Cardiac muscle cell (in vitro differentiated cells and primary cell): ENCODE measurements at places on chromosomes 5 and 9.
A peak's percentile ranks its signal among the peaks of the same experiment; 100 is the strongest.

GRCh38 chr5:129118405-129118804 is 23.9 kb downstream of the ISOC1 start:
- DNase-seq = no peak

- DNase-seq = no peak
Observed at GRCh38 chr5:4013106-4013898, 417.7 kb downstream of the IRX1 start.

- DNase-seq = no peak
Observed at GRCh38 chr9:20742833-20743232, 58.8 kb downstream of the FOCAD start.

DNA sequence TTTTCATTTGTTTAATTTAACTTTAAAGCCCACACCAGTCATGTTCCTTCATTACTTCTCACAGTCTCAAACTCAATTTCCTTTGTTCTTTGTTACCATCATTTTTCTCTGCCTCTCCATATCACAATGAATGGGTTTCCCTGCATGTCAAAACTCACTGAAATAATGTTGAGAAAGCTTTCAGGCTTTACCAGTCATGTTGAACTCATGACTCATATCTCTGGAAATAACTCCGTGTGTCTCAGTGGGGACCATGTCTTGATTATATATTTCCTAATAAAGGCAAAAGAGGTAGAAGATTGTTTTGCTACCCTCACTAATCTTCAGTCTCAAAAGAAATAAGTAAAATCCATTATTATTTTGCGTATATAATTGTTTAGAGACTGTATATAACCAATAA is 231.2 kb downstream of the CHSY3 start:
- DNase-seq = no peak

- peak; percentile 59 for DNase-seq
Observed at GRCh38 chr5:148290271-148291195, 21.7 kb upstream of the SPINK7 start.

- no peak for DNase-seq
Observed at GRCh38 chr9:128788445-128788844, 1.4 kb downstream of the TBC1D13 start.

DNA sequence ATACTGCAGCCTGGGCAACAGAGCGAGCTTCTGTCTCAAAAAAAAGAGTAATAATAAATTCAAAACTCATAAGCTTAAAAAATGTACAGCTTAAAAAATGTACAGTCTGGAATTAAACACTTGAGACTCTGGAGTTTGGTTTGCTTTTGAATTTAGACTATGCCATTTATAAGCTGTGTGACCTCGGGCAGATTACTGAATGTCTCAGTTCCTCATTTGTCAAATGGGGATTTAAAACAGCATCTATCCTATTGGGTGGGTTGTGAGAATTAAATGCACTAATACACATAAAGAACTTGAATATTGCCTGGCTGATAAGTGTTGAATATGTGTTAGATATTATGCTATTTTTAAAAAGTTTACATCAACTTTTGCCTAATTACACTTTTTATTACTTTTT is 98.4 kb downstream of the SCAMP1 start:
- no peak for DNase-seq

- DNase-seq = no peak
Observed at GRCh38 chr9:16310278-16311110, 560.0 kb downstream of the BNC2 start.

- no peak for DNase-seq
Observed at GRCh38 chr9:107275530-107275929, 7.5 kb upstream of the RAD23B start.

- no peak for DNase-seq
Observed at GRCh38 chr5:175032741-175033151, 308.4 kb downstream of the MSX2 start.

- peak; percentile 16 for DNase-seq
Observed at GRCh38 chr9:73824671-73825070, 672.5 kb upstream of the RORB start.

GRCh38 chr9:128149001-128149701 is at the start of gene LCN2:
TSS of gene LCN2 (plus strand) at chr9:128149453. CDS start at chr9:128149526, 73 bp downstream.
- DNase-seq = no peak

GRCh38 chr9:37643214-37643613 is 7.5 kb upstream of the FRMPD1 start:
- DNase-seq = no peak

- peak; percentile 78 for DNase-seq
Observed at GRCh38 chr9:36023260-36024048, 13.3 kb upstream of the RECK start.

- peak; percentile 81 for DNase-seq
Observed at GRCh38 chr5:134458234-134459009, 46.7 kb upstream of the CDKN2AIPNL start.

DNA sequence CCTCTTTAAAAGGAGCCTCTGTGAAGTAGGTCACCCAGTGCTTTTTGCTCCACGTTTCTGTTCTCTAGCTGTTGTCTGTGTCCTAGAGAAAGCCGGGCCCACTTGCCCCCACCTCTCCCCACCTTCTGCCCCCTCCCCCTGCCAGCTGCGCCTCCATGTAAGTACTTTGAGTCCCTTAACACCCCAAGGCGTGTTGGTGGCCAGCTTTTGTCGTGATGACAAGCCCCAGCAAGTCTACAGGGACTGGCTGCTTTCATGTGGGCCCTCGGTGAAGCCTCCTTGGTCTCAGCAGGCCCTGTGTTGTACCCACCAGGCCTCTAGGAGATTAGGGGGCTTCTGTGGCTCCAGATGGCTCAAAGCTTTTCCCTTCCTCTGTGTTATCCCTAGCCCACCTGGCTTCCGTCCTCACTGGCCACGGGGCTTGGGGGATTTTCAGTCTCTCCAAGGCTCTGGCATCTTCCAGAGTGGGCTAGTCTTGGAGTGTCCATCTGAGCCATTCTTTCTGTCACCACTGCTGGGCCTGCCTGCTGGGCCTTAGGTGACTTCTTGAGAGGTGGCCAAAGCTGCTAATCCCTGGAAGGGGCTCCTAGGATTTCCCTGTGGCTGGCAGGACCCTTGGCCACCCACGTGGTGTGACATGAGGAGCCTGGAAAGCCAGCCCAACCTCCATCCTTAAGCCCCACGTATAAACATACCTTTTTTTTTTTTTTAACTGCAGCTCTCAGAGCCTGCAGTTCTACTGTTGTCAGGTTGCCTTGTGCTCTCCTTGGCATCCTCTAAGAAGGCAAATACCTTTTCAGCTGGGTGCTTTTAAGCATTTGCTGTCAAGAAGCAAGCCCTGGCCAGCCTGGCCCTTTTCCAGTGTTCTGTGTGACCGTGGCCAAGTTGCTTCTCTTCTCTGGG is 1.1 kb upstream of the NDST1 start:
- DNase-seq = no peak

- DNase-seq = peak; percentile 5
Observed at GRCh38 chr9:36276781-36277181, 18.5 kb upstream of the GNE start.

DNA sequence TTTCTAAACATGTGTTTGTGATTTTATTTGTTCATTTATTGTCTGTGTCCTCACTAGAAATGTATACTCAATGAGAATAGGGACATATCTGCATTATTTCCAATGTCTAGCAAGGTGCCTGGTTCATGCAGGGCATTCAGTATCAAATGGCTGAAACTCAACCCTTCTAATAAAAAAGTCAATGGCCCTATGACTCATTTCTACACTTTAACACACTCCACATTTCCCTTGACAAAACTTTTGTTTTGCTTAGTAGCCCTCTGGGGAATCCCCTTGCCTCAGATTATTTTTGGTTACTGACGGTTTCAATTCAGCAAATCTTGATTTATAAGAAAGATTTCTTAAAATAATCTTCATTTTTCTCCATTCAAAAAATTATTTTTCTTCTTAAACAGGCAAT is 206.0 kb upstream of the DMRTA1 start:
- DNase-seq = peak; percentile 41

GRCh38 chr5:53350368-53350767 is 130.1 kb upstream of the FST start:
- no peak for DNase-seq

GRCh38 chr5:174409070-174409469 is 315.3 kb upstream of the MSX2 start:
- DNase-seq = no peak

GRCh38 chr9:70435948-70436347 is 21.5 kb upstream of the KLF9 start:
- DNase-seq = peak; percentile 87

DNA sequence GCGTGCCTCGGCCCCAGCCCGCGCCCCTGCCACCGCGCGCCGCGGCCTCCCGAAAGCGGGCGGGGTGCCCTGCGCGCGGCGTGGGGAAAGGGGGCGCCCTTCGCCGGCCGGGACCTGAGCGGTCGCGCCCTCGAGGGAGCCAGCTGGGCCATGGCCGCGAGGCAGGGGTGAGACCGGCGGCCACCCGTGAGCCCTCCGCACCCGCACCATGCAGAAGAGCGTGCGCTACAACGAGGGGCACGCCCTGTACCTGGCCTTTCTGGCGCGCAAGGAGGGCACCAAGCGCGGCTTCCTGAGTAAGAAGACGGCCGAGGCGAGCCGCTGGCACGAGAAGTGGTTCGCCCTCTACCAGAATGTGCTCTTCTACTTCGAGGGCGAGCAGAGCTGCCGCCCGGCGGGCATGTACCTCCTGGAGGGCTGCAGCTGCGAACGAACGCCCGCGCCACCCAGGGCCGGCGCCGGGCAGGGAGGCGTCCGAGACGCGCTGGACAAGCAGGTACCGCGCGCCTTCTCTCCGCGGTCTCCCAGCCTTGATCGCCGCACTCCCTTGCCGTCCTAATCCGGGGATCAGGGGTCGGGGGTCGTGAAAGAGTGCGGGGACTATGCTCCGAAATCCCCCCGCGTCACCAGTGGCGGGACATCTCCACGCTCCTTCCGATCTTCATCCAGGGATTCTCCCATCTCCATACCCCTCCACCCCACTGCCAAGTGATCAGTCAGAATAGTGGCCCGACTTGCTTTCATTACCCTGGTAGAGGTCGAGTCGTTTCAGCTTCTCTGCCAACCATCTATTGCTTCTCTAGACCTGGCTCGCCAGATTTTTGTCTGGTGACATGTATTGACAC is 590 bp downstream of the RASGRF2 start:
- peak; percentile 41 for DNase-seq

DNA sequence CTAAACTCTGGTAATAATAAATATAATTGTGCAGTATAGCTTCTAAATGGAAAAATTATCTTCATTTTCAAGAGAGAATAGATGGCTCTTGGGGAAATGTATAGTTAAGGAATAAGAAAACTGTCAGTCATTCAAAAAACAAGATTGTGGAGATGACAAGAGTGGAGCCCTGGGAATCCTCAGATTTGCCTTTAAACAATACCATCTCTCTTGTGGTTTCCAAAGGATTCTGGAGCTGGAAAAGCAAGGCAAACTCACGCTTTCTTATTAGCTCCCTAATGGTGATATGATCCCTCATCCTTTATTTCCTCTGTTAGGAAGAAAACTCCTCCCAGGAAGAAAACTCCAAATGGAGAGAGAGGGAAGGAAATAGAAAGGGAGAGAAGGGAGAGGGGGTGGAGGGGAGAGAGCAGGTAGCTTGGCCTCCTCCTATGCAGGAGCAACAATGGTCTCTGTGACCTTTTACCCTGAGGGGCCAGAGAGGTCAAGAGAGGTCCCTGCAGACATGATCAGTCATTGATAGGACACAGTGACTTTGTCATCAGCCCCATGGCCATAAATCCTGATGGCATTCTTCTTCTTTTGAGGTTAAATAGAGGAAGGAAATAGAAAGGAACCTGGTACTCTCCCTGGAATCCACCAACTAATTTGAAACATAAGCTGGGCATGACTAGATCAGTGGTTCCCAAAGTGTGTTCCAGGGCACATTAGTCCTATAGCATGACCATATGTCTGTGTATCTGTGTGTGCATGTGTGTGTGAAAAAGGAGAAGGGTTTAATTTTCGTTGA is 312.2 kb downstream of the ARRDC3 start:
- no peak for DNase-seq

DNA sequence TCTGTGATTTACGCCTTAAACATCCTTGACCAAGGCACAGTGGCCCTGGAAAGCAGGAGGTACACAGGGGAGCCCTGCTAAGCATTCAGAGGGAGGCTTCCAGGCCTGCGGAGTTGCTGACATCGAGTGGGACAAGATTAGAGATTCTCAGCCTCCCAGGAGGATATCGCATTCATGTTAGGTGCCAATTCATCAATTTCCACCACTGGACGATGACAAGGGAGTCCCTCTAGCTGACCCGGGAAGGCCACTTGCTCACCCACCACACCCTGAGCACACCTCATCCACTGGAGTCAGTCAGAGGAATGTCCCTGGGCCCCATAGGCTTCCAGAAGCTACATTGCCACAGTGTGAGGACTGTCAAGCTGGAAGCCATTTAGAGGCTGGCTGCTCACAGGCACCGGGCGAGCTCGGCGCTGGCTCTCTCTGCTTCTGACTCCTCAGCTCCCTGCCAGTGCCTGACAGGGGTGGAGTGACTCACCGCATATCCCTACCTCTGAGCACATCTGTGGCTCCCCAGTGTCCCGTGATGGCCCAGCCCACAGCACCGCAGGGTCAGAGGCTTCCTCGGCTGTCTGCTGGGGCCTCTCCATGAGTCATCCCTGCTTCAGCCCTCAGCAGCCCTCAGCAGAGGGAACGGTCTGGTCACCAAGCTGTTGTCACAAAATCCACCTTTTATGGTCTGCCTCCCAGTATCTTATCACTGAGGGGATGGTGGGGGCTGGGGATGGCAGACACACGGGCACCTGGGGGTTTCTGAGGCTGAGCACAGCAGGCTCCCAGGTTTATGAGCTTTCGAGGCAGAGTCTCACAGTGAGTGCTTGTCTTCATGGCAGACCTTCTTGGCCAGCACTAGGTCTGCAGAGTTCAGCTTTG is 117.5 kb downstream of the ZNF608 start:
- peak; percentile 87 for DNase-seq
